Fibroblast of skin of left quadriceps (primary cell): ENCODE measurements at places on chromosomes 1 and 21.

DNA sequence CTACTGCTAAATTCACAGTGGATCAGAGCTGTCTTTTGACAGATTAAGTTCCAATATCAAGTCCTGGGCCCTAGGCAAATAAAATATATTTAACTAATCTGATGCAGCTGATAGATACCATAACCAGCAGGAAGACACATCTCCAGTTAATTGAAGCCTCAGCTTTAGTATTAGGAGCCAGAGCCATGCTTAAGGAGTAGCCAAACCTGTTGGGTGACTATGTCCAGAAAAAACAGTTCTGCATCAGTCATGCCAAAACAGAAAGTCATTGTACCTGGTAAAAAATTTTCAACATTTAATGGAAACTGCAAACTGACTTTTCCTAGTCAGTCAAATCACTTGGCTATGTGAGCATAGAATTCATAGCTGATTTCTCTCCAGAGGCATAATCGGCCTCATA is 200.5 kb upstream of the RUNX1 start:
- no peak for DNase-seq

DNA sequence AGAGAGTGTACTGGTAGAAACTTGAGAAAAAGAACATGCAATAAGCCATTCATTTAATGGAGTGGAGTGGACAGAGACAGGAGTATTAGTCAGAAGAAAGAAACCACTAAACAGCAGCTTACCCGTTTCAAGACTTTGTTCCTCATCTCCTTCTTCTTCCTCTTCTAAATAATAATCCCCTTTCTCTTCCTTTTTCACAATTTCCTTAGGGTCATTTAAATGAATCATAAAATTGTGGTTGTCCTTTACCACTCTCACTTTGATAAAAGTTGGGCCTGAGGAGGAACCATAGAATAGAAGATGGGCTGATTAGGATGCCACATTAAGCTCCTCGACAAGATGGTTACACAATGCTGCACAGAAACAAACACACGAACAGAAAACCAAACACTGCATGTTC is 109.6 kb downstream of the WDR3 start:
- DNase-seq = no peak

DNA sequence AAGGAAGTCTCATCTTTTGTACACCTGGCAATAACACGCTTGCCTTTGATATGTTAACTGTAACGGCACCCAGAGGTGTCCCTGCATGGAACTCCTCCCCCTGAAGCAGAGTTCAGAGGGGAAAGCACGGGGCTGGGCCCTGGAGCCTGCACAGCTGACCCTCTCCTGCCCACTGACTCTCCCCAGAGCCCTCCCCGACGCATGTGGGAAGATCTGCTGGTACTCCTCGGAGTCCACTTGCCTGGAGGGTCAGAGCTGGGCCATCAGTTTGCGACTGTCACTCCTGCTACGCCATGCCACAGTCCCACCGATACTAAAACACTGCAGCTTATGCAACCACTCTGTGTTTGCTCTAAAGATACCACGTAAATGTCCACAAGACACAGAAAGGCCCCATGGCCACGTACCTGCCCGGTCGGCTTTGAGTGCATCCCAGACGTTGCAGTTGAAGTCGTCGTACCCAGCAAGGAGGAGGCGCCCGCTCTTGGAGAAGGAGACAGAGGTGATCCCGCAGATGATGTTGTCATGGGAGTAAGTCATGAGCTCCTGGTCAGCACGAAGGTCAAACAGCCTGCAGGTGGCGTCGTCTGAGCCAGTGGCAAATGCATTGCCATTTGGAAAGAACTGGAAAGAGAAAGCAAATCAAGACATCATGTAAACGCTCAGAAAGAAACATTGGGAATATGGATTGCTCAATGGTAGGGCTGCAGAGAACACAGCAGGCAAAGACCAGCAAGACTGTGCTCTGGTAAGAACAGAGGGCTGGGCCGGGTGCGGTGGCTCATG is 10.6 kb upstream of the NADK start:
- no peak for DNase-seq

- DNase-seq = peak; percentile 8
Measured at GRCh38 chr1:195019385-195019784, 1588.9 kb downstream of the KCNT2 start.

GRCh38 chr1:31362032-31362431 is 10.8 kb downstream of the FABP3 start:
- DNase-seq = no peak

GRCh38 chr21:42530167-42530518 is 16.5 kb downstream of the SLC37A1 start:
- no peak for DNase-seq
